Bronchial epithelial cell (primary cell): ENCODE measurements at places on chromosomes 5 and 9. TPM values are rescaled to one million over a fixed set of nuclear protein-coding genes. Genes with fewer than 3 reads are reported as not detected.

The RNF183 gene
- total RNA-seq, result 0.26 and 0.38 TPM in 2 replicates

The LOX gene
- 1.4 and 1.8 TPM in 2 replicates for total RNA-seq

The OTP gene
- not detected in 2 replicates for total RNA-seq

The NMUR2 gene
- not detected in 2 replicates for total RNA-seq

The SPATA31E1 gene
- total RNA-seq, result not detected in 2 replicates

The TMED9 gene
- 184 and 203 TPM in 2 replicates for total RNA-seq

The PAEP gene
- total RNA-seq, result not detected in 2 replicates

The EFNA5 gene
- total RNA-seq, result 3.9 and 5.9 TPM in 2 replicates

- no peak for DNase-seq
Observed at GRCh38 chr9:132606066-132606465, 23.7 kb downstream of the BARHL1 start.

GRCh38 chr5:93621327-93621798 is 38.3 kb downstream of the NR2F1 start:
- no peak for DNase-seq

DNA sequence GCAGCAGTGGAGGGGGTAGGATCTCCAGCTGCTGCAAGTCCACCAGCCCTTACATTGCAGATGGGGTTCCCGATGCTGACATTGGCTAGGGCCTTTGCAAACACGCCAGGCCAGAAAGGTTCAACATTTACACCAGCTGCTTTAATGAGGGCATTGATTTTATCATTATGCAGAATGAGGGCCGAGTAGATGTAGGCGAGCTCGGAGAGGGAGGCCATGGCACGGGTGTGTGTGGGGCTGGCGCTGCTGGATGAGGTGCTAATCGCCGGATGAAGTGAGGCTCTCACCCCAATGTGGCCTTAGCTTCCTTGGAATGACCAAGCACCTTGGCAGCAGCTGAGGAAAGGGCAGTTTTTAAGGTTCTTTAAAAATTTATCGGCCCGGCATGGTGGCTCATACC is 27.4 kb downstream of the PHAX start:
- no peak for DNase-seq

DNA sequence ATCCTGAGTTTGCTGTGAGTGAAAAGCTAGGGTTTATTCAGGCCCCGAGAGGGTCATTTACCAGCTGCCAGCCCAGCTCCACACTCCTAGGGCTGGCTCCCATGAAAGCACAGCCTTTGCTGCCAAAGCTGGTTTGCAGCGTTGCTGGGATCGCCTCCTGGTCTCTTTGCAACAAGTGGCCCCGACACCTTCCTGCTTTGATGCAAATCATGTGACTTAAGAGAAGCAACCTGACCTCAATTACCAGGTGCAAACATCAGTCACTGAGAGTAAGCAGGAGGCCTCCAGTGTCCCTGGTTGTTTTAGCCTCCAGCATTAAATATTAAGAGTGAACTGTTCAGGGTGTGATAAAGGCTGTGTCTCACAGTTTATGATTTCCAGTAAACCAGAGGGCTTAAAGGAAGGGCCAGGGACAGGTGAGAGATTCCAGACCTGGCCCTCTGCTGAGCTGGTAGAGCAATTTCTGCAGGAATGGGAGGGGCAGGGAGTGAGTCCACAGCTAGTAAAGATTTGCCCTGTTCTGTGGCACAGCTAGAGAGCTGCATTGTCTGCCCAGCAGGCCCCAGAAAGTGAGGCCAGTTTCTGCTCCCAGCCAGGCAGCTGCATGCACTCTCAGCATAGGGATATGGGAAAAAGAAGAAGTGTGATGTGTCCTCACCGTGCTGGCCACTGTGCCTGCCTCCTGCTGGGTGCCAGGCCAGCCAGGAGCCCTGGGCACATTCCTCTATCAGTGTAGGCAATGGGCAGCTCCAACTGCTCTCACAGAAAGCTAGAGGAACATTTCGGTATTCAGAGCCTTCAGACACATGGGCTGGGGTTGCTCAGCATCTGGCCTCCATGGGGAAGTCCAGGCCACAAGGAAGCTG is 58.0 kb downstream of the SLC22A5 start:
- no peak for DNase-seq

- no peak for DNase-seq
Observed at GRCh38 chr5:129141078-129141477, 46.5 kb downstream of the ISOC1 start.

GRCh38 chr5:39826051-39826450 is 401.3 kb upstream of the DAB2 start:
- no peak for DNase-seq

DNA sequence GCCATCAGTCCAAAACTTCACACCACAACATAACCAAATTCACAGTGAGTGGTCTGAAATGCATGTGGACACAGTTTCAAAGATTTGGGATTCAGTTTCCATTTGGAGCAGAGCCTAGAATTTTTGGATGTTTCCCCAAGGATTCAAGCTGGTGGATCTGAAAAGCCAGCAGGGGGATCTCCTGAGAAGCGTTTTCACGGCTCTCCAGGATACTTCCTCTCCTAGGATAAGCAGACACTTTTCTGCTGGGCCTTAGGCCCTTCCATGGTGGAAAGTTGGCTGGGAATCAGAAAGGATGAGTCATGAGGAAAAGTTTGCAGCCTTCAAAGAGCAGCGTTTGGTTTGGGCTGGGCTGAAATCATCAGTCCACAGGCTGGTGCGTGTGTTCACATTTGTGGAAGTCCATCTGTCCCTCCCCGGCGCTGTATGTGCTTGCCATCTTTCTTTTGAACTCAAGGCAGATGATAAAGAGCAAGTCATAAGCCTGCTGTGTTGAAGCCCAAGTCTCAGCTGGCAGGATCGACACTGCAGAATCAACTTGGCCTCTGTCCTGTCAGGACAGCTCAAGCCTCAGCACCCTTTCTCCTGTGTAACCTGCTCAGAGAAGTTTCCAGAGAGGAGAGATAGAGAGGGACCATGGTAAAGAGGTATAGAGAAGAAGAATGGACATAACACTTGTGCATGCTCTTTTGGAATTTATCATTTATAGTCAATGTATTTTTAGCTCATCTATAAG is 152.6 kb upstream of the MSX2 start:
- peak; percentile 94 for DNase-seq

GRCh38 chr5:20300110-20300509 is 312.1 kb upstream of the CDH18 start:
- DNase-seq, result no peak

DNA sequence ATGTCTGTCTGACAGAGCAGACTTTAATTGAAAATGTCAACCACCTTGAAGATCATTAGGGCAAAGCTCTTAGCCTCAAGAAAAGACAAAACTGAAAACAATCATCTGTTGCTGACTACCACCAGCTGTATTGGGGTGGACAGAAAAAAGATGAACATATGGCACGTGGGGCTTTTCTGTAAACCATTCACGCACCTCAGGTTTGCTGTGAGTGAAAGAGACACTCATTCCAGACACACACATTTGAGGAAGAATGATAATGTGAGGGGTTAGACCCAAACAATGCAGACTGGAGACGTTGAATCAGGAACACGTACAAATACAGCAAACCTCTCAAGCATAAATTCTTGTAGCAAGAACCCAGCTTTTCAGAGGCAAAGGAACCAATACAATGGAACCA is 158.7 kb downstream of the EBF1 start:
- no peak for DNase-seq

DNA sequence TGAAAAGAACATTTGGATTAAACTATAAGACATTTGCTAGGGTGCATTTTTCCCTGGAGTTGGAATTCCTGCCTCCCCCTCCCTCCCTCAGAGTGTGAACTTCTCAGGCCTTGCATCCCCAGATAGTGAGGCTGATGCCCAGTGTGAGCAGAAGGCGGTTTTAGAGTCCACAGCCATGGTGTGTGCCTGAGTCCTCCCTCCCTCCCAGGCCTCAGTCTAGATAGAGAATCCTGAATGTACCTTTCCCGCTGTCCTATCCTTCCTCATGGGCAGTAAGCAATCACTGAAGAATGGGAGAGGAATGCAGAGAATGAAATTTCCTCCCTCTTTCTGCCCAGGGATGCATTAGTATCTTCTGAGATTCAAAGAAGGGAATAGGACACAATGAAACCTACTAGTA is 108.5 kb downstream of the RASGRF2 start:
- no peak for DNase-seq

- DNase-seq, result no peak
Observed at GRCh38 chr5:29777373-29777772, 1416.1 kb upstream of the CDH6 start.

- no peak for DNase-seq
Observed at GRCh38 chr5:155929112-155929511, 397.9 kb upstream of the SGCD start.

- peak; percentile 92 for DNase-seq
Observed at GRCh38 chr5:138148811-138149210, 9.6 kb upstream of the NME5 start.

DNA sequence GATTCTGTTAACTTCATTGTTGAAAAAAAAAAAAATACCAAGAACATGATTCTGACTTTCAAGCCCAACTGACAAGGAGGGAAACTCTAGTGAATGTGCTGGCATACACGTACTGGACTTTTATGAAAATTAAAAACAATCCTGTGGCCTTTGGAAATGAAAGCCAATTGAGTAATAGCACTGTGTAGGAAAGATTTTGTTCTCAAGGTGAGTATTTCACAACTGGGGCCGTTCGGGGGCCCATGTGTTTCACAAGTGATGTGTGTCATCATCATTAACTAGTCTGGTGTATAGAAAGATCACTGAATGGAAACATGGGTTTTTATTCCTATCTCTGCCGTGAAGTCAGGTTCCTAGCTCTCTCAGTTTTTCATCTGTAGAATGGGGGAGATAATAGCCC is 605.0 kb upstream of the CLINT1 start:
- peak; percentile 51 for DNase-seq

GRCh38 chr9:138058181-138058580 is 180.6 kb downstream of the CACNA1B start:
- no peak for DNase-seq

DNA sequence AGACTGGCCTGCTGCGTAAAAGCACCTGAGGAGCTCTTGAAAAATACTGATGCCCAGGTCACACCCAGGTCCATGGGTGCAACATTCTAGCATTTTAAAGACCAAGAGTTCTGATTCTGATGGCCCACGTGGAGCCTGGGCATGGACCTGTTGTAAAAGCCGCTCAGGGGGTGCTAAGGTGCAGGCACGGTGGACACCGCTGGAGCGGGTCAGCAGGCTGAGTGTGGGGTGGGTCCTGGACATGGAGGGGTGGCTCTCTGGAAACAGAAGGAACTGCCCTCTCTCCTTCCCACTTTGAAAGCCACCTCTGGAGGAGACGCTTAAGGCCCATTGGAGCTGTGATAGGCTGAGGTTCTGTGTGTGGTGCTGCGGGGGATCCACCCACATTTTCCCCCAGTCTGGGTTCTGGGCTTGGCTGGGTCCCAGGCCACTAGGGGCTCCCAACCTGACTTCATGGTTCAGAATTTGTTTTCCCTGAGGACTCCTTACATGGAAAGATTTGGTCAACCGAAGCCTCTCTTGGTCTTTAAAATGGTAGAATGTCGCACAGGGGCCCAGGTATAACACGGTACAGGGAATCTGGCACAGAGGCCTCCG is 16.6 kb downstream of the GPRIN1 start:
- no peak for DNase-seq
